Brain microvascular endothelial cell (primary cell): ENCODE measurements at places on chromosomes 5 and 9.

GRCh38 chr9:117359910-117360309 lies 54.9 kb downstream of the ASTN2 start:
- no peak for DNase-seq

- no peak for DNase-seq
Measured at GRCh38 chr5:143399616-143400540, 3.6 kb downstream of the NR3C1 start.

GRCh38 chr9:75001719-75002421 lies 26.2 kb downstream of the CARNMT1 start:
- DNase-seq = peak; percentile 40

DNA sequence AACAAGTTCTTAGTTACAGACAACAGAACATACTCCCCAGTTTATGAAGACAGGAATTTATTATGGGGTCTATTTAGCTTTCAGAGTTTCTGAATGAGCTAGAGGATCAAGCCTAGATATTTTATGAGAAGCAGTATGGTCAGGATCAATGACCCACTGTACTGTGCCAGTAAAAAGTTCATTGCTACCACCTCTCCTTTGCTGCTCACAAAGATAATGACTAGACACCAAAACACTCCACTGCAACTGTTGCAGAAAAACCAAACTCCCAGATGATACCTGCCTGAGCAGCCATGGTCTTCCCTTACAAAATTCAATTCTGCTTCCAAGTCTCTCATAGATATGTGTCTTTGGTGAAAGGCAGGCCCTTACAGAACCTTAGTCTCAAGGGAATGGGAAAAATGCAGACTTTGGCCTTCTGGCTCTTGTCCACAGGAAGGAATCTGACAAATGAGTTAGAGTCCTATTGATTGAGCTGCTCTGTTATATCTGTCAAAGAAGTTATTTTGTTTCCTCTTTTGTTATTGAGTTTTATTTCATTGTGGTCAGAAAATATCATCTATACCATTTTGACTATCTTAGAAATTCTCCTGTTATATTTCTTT lies 74.7 kb upstream of the RASGRF2 start:
- DNase-seq = no peak

GRCh38 chr5:81020478-81021167 lies 60.5 kb downstream of the RASGRF2 start:
- DNase-seq = no peak

GRCh38 chr5:163269624-163270023 lies 167.8 kb upstream of the CCNG1 start:
- no peak for DNase-seq

- DNase-seq = no peak
Measured at GRCh38 chr5:169895926-169896325, 84.4 kb downstream of the INSYN2B start.

DNA sequence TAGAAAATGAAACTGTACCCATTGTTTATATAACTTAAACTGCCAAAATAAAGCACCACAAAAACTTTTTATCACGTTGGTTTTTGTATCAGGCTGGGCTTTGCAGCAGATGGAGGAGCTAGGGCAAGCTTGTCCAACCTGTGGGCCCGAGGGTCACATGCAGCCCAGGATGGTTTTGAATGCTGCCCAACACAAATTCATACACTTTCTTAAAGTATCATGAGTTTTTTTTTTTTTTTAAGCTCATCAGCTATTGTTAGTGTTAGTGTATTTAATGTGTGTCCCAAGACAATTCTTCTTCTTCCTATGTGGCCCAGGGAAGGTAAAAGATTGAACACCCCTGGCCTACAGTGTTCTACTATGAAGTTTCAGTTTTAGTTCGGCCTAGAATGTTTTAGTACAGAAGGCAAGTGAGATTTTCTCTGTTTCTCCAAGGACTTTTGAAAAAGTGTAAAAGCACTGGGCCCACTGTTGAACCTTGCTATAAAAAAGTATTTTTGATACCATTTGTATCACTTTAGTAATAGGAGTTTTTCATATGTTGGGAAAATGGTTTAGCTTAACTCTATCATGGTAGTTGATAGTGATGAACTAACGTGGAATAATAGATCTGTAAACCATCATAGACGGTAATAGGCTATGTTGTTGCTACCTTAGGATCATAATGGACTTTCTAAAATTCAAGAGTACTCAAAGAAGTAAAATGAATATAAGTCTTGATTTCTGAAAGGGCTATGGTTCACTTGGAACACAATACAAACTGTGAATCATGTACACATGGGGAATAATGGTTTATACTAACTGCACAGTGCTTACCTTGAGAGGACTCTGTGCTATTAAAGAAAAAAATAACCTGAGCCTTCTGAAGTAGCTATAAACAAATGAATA lies 2.9 kb downstream of the CDKN2A start:
- no peak for DNase-seq

DNA sequence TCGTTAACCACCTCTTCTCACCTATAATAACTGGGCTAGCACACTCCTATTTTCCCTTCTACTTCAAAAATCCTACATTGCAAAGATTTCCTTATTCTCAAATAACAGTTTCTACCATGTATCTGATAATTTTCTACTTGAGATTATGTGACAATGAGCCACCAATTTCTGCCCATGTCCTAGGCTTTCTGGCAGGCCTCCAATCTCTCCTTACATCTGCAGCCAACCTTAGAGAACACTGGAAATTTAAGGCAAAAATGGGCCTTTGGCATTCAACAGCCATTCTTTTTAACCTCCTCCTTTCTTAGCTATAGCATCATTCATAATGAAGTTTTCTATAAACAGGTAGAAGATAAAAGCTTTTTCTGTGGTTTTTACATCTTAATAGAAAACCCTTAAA lies 225.1 kb downstream of the ARRDC3 start:
- DNase-seq = no peak

DNA sequence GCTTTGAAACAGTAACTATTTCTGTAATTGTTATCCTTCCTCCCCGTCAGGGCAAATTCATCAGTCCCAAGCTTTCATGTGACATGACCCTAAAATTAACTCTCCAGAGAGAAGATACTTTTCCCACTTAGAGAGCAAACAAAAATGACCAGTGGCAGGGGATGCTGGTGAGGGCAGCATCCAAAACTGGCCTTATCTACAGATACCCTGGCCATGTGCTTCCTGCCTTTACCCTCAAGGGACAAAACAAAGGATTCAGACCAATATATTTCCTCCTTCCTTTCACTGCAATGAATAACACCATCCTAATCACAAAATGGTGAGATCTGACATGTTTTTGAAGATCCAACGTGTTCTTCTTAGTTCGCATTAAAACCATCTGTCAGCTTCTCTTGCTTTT lies 267.2 kb downstream of the MAN2A1 start:
- DNase-seq = no peak

DNA sequence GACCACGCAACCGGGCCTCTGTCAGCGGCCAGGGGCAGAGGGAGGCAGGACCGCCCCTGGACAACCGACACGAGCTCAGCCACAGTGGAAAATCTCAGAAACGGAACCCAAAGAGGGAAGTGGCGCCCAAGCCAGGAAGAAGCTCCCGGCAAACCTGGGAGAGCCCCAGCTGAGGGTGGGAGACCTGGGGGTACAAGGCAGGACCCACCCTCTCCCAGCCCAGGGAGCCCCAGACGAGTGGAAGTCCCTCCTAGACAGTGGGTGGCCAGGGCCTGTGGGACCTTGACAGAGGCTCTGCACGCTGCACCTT lies 3.0 kb downstream of the SLC12A7 start:
- DNase-seq = no peak

GRCh38 chr9:136854113-136854841 lies 2.1 kb downstream of the MAMDC4 start:
- DNase-seq = no peak

DNA sequence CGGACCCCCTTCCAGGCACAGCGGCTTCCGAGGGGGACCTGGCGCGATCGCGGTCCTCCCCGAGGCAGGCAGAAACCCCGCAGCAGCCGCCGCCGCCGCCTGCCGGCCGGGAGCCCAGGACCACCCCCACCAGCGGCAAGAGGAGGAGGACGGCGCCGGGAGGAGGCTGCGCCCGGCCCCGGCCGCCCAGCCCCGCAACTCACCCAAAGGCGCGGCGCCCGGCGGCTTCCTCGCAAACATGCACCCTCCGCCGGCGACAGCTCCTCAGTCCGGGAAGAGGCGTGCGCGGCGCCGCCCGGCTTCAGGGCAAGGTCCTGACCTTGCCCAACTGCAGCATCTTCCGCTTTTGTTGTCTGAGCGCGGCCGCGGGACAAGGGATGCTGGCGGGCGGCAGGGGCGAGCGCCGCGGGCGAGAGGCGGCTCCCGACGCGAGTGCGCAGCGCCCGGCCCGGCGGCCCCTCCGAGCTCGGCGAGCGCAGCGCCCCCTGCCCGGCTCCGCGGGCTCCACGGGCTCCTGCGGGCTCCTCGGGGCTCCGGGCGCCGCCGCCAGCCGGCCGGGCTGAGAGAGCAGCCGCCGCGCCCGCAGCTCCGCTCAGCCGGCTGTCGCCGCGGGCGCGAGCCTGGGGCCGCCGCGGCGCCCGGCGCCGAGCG lies 507 bp downstream of the CTNND2 start:
- no peak for DNase-seq

GRCh38 chr9:73426269-73426668 lies 274.6 kb downstream of the ANXA1 start:
- DNase-seq = no peak

DNA sequence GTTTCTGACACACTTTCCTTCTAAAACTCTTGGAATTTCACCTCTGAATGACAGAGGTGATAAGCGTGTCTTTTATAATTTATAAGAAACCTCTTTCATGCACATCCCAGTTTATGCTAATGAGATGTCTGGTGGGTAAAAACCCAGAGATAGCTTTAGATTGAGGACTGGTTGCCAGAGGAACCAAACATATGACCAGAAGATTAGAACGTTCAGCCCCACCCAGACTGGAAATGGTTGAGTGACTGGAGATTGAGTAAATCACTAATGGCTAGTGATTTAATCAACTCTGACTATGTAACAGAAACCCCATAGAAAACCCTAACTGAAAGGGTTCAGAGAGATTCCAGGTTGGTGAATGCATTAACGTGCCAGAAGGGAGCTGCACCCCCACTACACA lies 69.2 kb downstream of the CDH18 start:
- DNase-seq = no peak

- no peak for DNase-seq
Measured at GRCh38 chr9:98142182-98142907, 23.3 kb upstream of the TRIM14 start.

GRCh38 chr9:120465685-120466407 lies 114.1 kb downstream of the CDK5RAP2 start:
- no peak for DNase-seq

DNA sequence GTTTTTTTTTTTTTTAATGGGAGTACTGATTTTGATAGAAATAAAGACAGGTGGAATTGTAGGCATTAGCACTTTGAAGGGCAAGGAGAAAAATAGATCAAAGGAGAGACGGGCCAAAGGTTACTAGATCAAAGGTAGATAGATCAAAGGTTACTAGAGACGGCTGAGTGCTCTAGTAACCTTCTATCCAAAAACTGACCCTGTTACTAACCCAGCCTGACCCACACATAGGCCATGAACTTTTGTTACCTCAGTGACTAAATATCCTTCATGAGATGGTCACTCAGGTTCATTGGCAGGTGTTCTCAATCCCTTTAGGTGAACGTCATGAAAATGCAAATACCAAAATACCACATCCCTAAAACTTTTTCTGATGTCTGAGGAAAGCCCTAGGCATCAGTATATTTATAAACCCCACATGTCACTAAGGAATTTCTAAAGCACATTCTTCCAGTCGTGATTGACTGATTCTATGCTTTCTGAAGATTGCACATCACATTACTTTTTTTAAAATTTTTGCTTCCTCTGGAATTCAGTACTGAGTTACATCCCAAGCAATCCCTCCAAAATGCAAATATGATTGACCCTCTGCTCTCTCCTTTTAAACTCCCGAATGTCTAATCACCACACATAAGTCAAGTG lies 772.7 kb downstream of the BRINP1 start:
- no peak for DNase-seq

DNA sequence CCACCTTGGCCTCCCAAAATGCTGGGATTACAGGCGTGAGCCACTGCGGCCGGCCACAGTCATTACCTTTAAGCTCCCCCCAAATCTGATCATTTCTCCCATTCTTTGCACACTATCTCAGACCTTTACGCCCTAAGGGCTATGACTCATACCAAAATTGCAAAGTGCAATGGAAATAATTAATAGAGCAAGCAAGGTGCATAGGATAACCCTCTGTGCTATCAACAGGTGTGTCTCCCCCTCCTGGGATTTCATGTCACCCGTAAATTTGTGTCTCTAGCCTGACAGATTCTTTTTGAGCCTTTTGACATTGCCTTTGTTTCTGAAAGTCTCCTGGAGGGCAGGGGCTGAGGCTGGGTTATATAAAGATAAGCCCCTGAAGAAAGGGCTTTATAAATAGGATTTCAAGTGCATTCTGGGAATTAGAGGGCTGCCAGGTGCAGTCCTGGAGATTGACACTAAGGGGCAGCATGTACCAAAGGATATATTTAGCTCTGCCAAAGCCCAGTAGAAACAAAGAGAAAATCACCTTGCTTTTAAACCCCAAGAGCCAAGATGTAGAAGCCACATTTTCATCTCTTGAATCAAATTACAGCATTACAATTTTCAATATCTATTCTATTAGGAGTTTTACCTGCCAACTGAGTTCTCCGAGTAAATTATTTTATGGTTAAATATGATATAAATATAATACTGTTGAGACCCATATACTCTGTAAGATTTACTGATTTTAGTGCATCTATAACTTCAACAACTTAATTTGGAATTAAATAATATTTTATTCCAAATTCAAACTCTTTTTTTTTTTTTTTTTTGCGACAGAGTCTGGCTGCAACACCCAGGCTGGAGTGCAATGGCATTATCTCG lies 18.2 kb downstream of the S100Z start:
- DNase-seq = peak; percentile 75

DNA sequence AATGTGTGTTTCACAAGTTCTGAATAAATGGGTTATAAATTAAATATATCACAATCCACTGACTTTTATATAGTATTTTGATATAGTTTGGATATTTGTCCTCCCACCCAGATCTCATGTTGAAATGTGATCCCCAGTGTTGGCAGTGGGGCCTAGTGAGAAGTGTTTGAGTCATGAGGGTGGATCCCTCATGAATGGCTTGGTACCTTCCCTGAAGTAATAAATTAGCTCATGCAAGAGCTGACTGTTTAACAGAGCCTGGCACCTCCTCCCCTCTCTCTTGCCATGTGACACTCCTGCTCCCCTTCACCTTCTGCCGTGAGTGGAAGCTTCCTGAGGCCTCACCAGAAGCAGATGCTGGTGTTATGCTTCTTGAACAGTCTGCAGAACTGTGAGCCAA lies 127.9 kb upstream of the PALM2AKAP2 start:
- DNase-seq = no peak

DNA sequence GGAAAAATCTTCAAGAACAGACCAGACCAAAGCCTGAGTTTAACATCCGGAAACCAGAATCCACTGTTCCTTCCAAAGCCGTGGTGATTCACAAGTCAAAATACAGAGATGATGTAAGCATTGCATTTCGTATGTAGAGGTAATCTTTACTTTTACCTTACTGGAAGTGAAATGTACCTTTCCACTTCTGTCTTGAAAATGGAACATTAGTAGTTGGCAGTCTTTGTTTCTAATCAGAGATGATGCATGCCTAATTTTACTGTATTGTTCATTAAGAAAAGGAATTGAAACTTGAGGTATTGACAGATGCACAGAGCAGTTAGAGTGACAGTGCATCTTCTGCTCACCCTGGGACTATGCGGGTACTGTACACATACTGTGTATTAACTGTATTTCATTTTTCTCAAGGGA lies 34.6 kb downstream of the HABP4 start:
- no peak for DNase-seq

- no peak for DNase-seq
Measured at GRCh38 chr5:168307925-168308584, 16.6 kb downstream of the WWC1 start.
